ENCODE measurements at places on chromosomes 1 and 21.
A peak's percentile ranks its signal among the peaks of the same experiment; 100 is the strongest.

GRCh38 chr1:206587904-206588303, 24.4 kb downstream of the EIF2D start:
- peak; percentile 68 for DNase-seq

- no peak for DNase-seq
These were observed 83.7 kb upstream of the SELENON start for GRCh38 chr1:25716320-25716719.

GRCh38 chr1:28091043-28091781, 2.8 kb upstream of the EYA3 start:
- peak; percentile 80 for DNase-seq

- no peak for DNase-seq
These were observed 77.7 kb downstream of the CC2D1B start for GRCh38 chr1:52288286-52288685.

DNA sequence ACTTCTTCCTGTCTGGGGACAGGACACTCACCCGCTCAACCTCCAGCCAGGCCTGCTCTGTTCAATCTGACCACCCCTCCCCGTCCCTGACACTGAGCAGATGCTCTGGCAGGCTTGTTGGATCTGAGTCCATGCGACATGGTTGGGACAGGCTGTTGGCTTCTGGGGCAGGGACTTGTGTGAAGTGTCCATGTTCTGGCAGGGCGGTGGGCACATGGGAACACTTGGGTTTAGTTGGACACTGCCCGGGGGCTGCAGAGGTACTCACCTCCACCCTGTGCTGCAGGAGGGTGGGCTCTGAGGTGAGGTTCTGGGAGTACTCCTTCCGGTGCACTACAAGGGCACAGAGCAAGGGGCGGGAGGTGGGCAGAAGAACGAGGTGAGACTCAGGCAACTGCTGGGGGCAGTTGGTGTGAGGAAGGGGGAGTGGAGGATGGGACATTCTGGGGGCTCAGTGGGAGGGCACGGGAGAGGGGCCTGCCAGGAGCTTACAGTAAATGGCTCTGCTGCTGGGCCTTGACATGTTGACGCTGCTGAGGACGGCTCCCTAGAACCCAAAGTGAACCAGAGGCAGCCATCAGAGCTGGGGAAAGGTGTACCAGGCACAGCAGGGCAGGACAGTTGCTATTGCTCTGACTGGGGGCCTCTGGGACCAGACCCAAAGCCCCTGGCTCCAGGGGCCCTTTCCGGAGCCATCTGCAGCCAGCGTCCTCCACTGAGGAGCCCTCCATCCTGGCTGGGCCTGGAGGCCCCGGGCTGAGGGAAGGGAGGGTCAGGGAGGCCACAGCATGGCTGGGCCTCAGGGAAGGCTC, 2.3 kb downstream of the EPS8L3 start:
- DNase-seq: peak; percentile 81

DNA sequence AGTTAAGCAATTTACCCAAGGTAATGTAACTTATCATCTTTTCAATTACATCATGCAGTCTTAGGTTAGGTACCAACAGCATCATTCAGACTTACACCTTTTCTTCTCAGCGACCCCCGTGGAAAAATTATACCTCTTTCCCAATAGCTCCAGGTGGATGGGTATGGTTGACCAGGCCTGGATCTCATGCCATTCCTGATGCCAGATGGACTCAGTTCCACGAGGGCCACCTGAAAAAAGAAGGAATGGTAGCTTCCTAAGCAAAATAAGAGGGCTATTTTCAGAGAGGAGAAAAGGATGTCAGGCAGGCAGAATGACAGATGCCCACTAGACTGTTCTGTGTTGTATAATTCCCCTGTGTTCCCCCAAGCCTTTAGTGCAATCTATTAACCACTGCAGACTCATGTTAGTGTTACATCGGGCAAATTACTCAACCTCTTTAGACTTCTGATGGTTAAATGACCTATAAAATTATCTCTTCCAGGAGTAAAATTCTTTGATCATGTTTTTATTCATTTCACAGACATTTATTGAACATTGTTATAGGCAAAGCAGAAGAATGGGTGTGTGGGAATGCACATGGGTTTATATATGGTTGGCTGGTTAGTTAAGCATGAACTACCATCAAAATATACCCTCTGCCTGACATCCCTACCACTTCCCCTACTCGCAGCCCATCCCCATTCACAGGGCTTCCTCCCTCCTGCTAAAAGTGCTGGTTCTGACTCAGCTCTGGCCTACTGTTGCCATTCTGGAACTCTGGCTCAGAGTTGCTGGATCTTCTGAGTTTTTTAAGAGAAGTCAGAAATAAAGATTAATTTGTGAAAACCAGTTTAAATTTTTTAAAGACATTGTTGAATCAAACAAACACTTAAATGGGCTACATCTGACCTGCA, 10.6 kb upstream of the MYSM1 start:
- DNase-seq: no peak

- no peak for DNase-seq
These were observed 36.4 kb downstream of the PDC start for GRCh38 chr1:186424539-186424938.

DNA sequence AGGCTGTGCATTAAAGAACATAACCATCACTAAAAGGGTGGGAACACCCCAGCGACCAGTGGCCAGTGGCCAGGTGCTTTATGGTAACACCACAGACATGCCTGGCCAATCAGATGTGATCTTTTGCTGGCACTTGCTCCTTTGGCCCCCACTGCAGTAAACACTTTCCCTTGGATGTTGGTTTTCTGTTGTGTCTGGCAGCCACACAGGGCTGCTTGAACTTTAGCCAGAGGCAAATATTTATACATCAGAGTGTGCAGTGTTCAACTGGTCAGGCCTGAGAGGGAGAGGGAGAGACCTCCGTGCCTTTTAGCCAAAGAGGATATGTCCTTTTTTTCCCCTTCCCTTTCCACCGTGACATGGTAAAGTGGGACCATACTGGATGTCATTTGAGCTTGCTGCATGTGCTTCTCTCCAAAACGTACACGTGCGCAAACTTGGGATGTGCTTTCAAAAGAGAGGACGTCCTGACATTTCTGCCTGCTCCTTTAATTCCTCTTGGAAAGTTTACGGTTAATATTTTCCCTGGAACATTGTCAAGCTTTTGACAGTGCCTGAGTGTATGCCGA, 101.2 kb downstream of the NFIA start:
- DNase-seq: no peak

- no peak for DNase-seq
These were observed 53.8 kb downstream of the MACF1 start for GRCh38 chr1:39258146-39258924.
